ENCODE measurements at places on chromosomes 4 and X.

- DNase-seq: no peak
Measured at GRCh38 chr4:140789759-140790158, 33.6 kb upstream of the TBC1D9 start.

GRCh38 chrX:9122519-9123245, 88.8 kb upstream of the FAM9B start:
- no peak for DNase-seq

DNA sequence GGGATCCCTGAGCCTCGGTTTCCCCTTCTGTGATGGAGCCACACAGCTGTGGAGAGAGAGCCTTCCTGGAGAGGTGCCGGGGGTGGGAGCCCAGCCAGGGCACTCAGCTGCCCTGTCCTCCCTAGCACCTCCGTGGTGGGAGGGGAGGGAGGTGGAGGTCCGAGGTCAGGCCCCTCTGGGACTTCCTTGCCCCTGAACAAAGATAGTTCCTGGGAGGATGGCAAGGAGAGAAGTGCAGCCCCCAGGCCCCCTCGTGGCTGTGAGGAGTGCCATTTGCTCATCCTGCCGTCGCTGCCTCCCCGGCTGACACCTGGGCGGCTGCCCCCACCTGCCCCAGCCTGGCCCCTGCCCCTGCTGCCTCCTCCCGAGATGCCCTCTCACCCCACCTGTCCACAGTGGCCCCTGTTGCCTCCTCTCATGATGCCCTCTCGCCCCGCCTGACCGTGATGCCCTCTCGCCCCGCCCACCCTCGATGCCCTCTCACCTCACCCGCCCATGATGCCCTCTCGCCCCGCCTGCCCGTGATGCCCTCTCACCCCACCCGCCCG, 12.7 kb downstream of the DOK7 start:
- no peak for DNase-seq

- DNase-seq: no peak
Measured at GRCh38 chr4:145881989-145882388, 56.6 kb downstream of the ZNF827 start.

- DNase-seq: no peak
Measured at GRCh38 chr4:179447308-179447707, 2005.1 kb upstream of the AGA start.

GRCh38 chr4:14025111-14025510, 397.6 kb upstream of the BOD1L1 start:
- DNase-seq: no peak

DNA sequence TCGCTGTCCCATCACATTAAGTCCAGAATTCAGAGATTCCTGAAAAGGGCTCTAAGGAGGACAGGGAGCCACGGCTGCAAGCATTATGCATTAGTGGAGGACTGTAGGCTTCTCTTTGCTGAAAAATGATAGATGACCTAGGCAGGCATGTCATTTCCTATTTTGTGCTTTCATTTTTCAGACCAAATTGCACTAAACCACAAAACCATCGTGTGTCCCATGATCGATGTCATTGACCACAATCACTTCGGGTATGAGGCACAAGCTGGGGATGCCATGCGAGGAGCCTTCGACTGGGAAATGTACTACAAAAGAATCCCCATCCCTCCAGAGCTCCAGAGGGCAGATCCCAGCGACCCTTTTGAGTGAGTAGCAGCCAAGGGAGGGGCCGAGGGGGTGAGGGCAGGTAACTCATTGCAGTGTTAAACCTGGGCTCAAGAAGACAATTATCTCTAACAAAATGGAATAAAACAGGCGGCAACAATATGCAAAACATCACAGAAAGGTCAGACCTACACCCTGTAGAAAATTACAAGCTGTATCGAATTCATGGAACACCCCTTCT, 355.2 kb upstream of the GALNT7 start:
- DNase-seq: no peak

- DNase-seq: no peak
Measured at GRCh38 chr4:144402176-144402575, 243.8 kb upstream of the HHIP start.

DNA sequence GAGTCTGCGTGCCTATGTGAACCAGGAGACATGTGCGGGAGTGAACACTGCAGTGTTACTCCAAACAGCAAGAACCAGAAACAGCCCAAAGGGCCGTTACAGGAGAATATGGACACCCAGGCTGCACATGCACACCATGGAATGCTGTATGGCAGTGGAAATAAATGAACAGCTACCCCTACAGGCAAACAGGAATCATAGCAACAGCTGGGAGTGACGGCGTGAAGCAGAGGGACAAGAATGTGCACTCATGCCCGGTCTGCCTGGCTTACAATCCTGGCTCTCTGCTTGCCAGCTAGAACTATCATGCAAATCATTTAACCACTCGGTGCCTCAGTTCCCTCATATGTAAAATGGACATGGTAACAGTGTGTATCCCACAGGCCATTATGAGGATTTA, 16.6 kb downstream of the GPKOW start:
- DNase-seq: peak; percentile 48

DNA sequence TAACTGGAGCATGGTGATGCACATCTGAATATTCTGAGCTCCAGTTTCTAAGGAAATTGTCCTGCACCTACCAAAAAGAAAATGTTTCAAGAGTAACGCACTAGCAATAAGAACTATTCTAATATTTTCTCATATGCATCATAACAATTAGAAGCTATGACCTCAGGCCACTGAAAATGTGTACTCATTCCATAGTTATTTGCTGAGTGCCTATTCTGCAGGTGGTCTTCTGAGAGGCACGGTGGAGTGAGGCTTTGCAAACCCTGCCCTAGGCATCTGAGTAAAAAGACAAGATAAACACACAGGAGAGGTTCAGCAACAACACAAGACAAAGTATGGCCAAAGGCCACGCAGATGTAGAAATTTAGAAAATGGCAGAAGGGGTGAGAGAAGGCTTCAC, 23.7 kb downstream of the SLC10A6 start:
- no peak for DNase-seq

GRCh38 chr4:144338834-144339233, 198.3 kb upstream of the GYPA start:
- DNase-seq: no peak

DNA sequence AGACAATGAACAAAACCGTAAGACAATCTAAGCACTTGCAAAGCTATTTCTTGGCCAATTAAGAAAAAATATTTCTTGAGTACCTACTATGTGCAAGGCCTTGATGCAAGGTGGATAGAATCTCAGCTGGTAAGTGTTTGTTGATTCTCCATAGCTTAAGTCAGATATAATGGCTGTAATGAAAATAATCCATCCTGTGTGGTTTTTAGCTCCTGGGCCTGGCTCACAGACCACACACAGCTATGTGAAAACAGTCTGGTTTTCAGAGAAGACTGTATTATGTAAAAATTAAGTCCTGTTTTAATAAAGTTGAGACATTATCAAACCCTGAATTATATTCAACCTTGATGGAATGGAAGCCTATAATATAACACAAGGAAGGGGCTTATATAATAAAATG, 7.8 kb upstream of the DDIT4L start:
- DNase-seq: no peak

- no peak for DNase-seq
Measured at GRCh38 chr4:2930135-2930757, 33.0 kb downstream of the NOP14 start.

- no peak for DNase-seq
Measured at GRCh38 chr4:87390551-87390890, 467 bp downstream of the HSD17B11 start.

GRCh38 chr4:47031751-47032404, 511 bp downstream of the GABRB1 start:
- DNase-seq: peak; percentile 9

DNA sequence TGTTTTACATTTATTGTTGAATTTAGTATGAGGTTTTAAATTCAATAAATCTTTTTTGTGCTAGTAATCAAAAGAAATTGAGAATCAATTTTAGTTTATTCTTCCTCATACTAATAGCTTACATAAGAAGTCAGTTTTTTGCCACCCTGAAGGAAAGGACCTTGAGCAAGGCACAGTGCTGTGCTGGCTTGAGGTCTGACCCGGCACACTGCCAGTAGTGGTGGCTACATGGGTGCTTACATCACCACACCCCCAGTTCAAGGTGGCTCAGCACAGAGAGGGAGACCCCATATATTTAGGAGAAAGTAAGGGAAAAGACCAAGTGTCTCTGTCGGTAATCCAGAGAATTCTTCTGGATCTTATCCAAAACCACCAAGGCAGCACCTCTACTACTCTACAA, 86.0 kb upstream of the LANCL3 start:
- DNase-seq: no peak

DNA sequence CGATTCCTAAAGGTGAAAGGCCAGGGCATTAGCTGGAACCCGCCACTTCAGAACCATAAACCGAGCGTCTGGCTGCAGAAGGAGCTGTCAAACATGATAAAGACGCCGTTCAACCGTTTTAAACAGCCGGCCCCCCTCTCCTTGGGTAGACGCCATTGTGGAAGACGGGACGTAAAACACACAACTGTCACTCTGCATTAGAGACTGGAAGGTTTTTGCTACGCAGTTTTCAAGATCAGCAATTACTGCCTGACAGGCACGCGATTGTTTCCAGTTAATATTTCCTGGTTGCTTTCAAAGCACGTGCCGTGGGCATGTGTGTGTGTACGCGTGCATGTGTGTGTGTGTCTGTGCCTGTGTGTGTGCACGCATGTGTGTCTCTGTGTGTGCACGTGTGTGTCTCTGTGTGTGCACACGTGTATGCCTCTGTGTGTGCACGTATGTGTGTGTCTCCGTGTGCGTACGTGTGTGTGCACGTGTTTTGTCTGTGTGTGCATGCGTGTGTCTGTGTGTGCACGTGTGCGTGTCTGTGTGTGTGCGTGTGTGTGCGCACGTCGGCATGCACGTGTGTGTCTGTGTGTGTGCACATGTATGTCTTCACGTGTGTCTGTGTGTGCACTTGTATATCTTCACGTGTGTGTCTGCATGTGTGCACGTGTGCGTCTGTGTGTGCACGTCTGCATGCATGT, 48.8 kb downstream of the SHOX start:
- DNase-seq: no peak

GRCh38 chr4:154620111-154620510, 7.7 kb upstream of the FGG start:
- no peak for DNase-seq

GRCh38 chrX:47483306-47484268, 565 bp upstream of the ZNF41 start:
- DNase-seq: no peak

DNA sequence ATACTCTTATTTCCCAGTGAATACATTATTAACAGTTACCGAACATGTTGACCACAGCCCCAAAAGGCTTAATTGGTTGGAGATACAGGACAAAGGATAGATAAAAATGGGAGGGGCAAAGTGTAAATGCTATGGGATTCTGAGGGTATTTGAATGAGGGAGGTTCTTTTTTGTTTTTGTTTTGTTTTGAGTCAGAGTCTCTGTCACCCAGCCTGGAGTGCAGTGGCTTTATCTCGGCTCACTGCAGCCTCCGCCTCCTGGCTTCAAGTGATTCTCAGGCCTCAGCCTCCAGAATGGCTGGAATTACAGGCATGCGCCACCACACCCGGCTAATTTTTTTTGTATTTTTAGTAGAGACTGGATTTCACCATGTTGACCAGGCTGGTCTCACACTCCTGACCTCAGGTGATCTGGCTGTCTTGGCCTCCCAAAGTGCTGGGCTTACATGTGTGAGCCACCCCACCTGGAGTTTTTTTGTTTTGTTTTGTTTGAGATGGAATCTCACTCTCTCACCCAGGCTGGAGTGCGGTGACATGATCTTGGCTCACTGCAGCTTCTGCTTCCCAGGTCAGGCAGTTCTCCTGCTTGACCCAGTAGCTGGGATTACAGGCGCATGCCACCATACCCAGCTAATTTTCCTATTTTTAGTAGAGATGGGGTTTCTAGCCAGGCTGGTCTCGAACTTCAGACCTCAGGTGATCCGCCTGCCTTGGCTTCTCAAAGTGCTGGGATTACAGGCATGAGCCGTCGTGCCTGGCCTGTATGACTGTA, 9.0 kb downstream of the UBE2K start:
- no peak for DNase-seq

- no peak for DNase-seq
Measured at GRCh38 chr4:18077808-18078207, 56.3 kb upstream of the LCORL start.

- no peak for DNase-seq
Measured at GRCh38 chrX:15404401-15405096, 20.3 kb upstream of the VEGFD start.

Data from hematopoietic multipotent progenitor cell (in vitro differentiated cells).